ENCODE measurements at places on chromosomes 2 and 18.

GRCh38 chr2:101367508-101367907 lies 19.8 kb downstream of the CREG2 start:
- no peak for DNase-seq

GRCh38 chr2:210539578-210540416 lies 16.6 kb upstream of the CPS1 start:
- no peak for DNase-seq

GRCh38 chr2:109266496-109266895 lies 137.5 kb downstream of the SH3RF3 start:
- DNase-seq = no peak

- DNase-seq = no peak
Observed at GRCh38 chr2:111909079-111909478, 10.7 kb downstream of the MERTK start.

DNA sequence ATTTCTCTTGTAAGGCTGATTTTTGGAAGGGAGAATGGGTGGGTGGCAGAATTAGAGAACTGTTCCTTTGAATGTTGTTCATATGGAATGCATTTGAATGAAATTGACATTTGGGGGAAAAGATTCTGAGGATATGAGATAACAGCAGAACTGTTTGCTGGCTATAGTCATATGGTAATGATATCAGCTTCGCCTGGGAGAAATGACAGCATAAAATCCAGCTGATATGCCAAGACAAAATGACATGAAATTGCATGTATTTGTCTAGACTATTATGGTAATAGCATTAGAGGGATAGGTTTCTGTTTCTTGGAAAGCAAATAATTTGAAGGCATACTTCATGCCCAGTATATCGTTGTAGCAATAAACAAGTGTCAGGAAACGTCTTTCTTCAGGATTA lies 150.8 kb upstream of the SPATS2L start:
- DNase-seq = no peak

DNA sequence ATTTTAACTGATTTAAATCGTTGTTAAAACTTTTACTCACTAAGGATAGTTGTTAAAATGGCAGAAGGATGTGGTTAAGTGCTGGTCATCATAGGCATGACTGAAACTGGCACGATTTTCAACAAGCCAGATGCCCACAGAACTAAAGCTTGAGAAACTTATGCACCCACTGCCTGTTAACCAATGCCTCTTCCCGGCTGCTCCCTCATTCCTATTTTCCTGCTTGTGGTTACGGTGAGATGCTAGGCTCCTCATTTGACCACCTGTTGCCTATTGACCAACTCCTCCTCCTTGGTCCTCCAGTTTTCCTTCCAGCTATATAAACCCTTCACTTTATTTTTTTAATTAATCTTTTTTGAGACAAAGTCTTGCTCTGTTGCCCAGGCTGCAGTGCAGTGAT lies 238.7 kb downstream of the TFCP2L1 start:
- DNase-seq = no peak

DNA sequence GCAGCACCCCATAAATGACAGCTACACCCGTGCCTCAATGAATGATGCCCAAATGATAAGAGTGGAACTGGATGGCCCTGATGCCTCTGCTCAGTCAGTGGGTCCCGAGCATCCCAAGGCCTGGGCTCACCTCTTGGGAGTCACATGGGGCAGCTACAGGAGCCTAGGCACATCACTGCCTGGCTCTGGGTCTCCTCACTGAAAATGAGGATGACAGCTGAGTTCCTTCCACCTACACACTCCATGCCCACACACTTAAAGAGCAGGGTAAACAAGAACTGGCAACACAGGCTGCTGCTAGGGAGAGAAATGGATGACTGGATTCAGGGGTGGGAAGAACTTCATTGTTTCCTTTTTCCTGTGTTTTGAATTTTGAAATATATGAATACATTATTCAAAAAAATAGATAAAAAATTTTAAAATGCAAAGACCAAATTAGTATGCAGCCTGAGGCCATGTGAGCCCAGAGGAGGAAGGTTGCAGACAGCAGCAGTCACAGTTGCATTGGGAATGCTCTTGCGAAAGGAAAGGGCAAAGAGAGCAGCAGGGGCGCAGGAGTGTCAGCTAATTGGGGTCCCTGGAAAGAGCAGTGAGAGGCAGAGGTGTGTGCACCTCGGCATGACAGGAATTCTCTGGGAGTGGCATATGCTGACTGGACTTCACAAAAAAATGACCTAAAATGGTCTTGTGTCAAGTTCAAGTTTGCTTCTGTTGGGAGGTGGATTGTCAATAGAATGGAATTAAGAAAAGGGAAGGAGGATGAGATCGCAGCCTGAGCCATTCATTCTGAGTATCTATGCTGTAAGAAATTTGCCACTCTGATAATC lies 327.1 kb downstream of the CELF4 start:
- no peak for DNase-seq

- DNase-seq = no peak
Observed at GRCh38 chr2:210713122-210713521, 156.7 kb downstream of the CPS1 start.

DNA sequence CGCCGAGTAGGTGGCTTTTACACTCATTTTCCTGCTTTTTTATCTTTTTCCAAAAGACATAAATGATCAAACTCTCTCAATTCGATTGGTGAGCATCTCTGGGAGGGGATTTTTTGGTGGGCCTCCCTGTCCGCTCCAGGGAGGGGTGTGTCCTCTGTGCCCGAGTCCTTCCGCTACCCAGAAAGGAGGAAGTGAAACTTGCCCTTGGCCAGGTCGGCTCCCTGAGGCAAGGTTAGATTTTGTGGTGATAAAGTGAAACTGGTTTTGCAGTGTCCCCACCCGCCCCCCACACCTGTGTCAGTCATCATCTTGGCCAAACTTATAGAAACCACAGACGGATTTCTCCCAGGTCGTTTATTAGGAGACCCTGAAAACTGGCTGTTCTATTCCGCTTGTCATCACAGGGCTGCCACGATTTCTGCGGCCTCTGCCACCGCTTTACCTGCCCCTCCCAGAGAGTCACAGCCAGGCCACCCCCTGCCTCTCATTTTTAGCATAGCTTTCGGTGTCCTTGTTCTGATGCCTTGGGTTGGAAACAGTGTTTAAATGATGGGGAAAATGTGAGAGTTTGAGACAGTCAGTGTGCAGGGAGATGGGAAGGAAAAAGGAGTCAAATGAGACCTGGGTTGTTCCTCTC lies 93.6 kb downstream of the SH3BP4 start:
- DNase-seq = no peak

DNA sequence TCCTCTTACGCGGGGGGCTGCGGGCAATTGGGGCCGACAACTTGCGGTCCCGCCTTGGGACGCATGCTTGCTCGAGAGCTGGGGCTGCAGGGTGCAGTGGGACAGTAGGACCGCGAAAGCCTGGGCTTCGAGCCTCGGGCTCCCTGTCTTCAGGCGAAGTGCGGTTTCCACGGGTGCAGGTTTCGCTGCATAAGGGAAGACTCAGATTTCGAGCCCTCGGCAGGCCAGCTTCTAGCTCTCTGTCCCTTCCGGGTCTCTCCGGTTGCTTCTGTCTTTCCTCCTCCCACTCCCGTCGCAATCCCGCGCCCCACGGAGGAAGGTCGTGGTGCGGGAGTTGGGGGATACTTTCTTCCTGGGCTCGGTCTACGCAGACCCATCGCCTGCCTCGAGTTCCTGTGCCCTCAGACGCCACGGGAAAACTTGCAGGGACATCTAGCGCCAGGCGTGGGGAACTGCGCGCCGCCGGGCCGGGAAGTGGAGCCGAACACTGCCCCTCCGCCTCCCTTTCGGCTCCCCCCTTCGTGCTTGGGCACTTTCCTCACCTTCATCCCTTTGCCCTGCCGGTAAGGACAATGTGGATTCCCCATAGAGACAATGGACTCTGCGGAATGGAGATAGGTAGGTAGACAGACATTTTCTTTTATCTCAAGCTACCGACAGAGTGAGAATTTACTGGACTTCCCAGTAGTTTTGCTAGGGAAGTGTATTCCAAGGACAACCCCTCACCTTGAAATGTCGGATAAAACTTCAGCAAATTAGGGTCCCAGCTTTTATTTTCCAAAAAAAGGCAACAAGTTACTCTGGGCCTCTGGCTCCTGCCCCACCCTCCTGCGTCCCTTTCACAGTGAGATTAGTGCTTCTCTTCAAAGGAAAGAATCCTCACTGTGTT lies 4.2 kb upstream of the HOXD13 start:
- no peak for DNase-seq

DNA sequence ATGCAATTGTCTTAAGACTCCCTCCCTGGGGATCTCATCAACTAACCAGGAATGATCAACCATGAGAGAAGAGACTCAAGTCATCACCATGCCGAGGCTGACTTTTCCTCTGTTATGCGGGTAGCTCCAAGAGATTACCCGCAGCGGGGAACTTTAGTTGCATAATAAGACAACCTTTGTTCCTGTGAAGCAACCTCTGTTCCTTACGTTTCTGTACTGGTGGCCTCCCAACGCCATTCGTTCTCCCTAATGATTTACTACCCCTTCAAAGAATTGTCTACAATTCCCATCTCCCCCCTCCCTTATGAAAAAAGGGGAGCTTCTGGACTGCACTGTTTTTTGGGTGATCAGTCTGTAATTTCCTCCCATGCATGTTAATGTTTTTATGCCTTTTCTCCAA lies 66.1 kb upstream of the LRPPRC start:
- DNase-seq = no peak

DNA sequence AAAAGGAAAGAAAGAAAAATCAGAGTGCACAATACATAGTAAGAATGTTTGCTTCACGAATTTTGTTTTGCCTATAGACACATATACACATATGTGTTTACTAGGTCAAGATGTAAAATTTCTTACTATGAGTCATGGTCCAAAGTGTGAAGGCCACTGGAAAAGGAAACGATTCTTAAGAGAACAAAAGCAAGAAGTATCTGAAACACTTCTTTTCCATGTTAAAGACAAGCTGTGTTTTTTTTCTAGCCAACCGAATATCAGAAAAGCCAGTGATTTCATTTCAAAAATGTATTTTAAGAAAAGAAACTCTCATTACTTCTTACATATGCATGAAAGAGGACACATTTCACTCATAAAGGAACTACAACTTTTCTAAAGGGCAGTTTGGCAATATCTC lies 24.9 kb downstream of the PECR start:
- no peak for DNase-seq

- no peak for DNase-seq
Observed at GRCh38 chr2:168460571-168460970, 4.5 kb downstream of the CERS6 start.

GRCh38 chr18:54323970-54324369 lies 33.7 kb downstream of the STARD6 start:
- DNase-seq = no peak

- DNase-seq = no peak
Observed at GRCh38 chr2:182509216-182509615, 82.4 kb upstream of the PDE1A start.

GRCh38 chr2:68870215-68870614 lies 982 bp downstream of the BMP10 start:
- DNase-seq = no peak

DNA sequence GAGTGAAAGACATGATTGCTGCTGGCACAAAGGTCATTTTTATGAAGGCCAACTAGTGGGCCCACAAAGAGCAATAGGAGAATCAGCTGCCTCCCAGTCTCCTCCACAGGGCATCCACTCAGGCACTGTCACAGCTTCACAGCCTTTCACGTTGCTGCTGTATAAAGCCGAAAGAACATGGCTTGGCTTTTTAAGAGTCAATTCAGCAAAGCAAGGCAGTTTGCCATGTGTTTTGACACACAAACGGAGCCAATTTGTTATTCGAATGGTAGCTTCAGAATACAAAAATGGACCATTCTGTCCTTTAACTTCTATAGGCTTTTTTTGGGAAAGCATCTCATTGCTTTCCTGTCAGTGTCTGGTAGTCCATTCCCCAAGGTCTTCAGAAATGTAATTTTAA lies 283.4 kb upstream of the PARD3B start:
- DNase-seq = no peak

All from stimulated activated CD8-positive, alpha-beta memory T cell treated with anti-CD3 and anti-CD28 coated beads, Interleukin-4, amount 100 ng/mL, for 24 hours (primary cell).